ENCODE measurements at places on chromosomes 11 and 22. TPM values are rescaled to one million over a fixed set of nuclear protein-coding genes. Genes with fewer than 3 reads are reported as not detected.

GRCh38 chr11:44770401-44770800, 43.6 kb downstream of the TSPAN18 start:
- DNase-seq = no peak

- DNase-seq = peak; percentile 1
Measured at GRCh38 chr11:91947215-91947820, 277.3 kb upstream of the FAT3 start.

- DNase-seq = no peak
Measured at GRCh38 chr11:76279646-76280045, 73.3 kb upstream of the WNT11 start.

GRCh38 chr11:78420796-78421209, 3.2 kb upstream of the GAB2 start:
- DNase-seq = peak; percentile 14

- no peak for DNase-seq
Measured at GRCh38 chr11:279040-279965, 1.1 kb downstream of the NLRP6 start.

DNA sequence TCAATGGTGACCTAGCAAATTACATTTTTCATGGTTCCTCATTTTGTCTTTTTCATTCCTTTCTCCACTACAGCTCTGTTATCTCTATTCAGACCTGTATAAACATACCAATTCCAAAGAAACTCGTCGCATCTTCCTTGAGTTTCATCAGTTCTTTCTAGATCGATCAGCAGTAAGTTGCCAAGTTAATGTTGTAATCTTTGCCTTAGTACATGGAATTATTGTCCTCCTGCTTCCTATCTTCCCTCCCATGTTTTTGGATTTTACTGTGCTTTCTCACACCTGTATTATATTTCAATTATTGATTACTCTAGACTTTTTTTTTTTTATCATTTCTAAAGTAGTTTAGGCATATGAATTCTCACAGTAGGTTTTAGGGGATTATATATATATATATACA, 69.5 kb upstream of the GRIK4 start:
- DNase-seq = no peak

Gene KRTAP5-8
- total RNA-seq = not detected

GRCh38 chr11:96393753-96394348, 4.0 kb downstream of the JRKL start:
- DNase-seq = peak; percentile 53

DNA sequence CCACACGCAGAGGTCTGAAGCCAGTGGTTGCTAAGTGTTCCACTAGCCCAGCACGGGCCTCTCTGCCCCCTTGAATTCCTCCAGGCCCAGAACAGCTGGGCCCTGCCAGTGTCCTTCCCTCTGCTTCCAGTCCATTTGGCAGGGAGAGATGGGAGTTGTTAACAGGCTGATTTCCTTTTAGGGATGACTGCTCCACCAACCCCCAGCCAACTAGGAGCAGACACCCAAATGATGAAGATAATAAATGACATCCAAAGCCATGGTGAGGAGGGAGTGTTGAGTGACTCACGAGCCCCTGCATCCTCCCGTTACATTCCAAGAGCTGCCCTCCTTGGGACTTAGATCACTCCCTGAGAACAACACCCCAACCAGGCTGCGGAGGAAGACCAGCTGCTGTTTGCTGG, 20.6 kb downstream of the PARVA start:
- peak; percentile 99 for DNase-seq

DNA sequence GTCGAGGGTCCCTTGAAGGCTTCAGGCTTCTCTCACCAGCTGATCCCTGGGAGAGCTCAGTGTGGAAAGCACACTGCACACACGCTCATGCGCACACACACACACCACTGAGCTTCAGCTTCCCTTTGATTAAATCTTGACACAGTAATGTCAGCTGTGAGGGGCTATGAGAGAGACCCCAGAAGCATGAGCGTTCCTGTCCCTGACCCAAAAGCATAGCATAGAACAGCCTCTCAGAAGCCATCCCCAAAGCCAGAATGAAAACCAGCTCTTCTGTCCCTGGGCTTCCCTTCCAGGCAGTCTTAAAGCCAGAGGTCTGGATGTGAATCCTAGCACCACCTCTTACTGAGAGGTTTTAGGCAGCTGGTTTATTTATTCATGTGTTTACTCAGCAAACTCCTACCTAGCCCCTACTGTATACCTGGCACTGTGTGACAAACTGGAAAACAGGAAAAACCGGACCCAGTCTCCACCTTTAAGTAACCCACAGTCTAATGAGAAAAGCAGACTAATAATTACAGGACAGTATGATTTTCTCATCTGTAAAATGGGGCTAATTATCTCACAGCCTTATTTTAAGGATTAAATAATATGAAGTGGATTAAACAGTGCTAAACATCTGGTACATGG, 15.9 kb downstream of the GALNT18 start:
- no peak for DNase-seq

DNA sequence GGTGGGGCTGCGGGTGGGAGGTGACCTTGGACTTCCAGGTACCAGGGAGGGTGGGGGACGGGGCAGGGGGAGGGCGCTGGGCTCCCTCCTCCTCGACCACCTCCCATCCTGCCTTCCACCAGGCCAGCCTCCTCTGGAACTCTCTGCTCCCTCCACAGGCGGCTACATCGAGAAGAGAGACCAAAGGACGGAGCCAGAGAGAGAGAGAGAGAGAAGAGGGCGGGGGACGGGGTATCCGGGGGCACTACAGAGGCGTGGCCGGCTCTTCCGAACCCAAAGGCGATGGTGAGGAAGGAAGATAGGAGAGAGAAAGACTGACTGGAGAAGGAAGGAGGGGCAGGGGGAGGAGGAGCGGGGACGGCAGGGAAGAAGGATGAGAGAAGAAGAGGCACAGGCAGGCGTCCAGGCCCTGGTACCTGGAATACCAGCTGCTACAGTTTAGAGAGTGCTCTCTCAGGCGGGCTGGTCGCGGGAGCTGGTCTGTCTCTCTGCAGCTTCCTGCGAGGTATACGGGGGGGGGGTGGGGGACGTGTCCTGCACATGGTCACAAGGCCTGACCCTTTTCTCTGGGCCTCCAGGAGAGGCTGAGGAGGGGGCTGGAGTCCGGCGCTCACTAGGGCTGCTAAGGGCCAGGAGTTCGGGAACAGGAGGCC, 38.0 kb downstream of the IGSF9B start:
- no peak for DNase-seq

- DNase-seq = peak; percentile 17
Measured at GRCh38 chr11:18527512-18527911, 770 bp upstream of the TSG101 start.

- no peak for DNase-seq
Measured at GRCh38 chr22:48717076-48717810, 1110.4 kb downstream of the BRD1 start.

Gene MRE11
- 27.0 TPM for total RNA-seq

Gene RCOR2
- 2.1 TPM for total RNA-seq

Gene TUB
- 0.10 TPM for total RNA-seq

DNA sequence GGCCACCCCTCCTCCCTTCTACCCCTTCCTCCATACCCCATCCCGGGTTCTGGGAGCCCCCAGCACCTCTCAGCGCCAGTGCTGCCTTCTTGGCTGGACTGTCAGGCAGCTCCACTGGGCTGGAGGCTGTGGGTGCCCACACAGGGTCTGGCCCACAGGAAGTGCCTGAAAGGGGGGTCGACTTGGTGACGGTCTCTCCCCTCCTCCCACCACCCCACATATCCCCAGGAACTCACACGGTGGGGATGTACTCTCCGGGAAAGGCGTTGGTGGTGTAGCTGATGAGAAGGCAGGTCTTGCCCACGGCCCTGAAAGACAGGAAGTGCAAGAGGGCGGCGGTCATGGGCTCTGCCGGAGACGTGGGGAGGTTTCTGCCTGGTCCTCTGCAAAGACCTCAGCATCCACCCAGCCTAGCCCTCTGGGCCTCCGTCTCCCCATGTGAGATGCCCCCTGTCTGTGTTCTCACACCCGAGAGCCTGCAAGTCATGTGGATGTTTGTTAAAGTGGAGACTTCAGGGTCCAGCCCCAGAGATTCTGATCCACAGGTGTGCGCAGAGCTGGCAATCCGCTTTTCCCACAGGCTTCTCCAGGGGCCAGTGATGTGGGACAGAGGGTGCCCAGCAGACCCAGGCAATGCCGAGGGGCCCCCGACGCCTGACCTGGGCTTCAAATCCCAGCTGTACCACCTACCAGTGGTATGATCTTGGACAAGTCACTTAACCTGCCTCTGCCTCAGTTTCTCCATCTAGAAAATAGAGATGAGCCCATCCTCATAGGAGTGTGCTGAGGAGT, 2.5 kb downstream of the RAC2 start:
- no peak for DNase-seq

DNA sequence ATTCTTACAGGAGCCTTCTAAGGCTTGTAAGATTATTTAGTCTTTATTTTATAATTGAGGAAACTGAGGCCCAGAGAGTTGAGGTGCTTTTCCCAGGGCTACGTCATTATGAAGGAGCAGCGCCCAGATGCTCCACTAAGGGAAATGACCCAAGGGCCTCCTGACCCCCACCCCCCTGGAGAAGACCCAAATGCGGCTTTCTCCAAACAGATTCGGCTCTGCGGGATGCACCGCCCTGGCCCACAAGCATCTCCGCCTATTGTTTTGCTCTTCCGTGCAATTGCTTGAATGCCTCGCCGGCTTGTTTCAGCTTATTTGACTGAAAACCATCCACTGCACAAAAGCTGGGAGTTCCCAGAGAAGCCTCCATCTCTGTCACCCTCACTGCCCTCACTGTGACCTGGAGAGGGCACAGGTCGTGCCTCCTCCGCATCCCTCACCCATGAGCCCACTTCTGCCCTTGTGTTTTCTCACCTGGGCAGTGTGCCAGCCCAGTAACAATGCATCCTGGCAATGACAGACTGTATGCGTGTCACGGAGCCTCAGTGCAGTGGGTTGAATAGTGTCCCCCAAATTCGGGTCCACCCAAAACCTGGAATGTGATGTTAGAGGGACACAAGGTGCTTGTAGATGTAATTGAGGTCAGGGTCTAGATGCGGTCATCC, 790.2 kb downstream of the TBC1D22A start:
- no peak for DNase-seq

Gene TTLL1
- 5.0 TPM for total RNA-seq

- no peak for DNase-seq
Measured at GRCh38 chr11:78110830-78111229, 28.6 kb downstream of the ALG8 start.

DNA sequence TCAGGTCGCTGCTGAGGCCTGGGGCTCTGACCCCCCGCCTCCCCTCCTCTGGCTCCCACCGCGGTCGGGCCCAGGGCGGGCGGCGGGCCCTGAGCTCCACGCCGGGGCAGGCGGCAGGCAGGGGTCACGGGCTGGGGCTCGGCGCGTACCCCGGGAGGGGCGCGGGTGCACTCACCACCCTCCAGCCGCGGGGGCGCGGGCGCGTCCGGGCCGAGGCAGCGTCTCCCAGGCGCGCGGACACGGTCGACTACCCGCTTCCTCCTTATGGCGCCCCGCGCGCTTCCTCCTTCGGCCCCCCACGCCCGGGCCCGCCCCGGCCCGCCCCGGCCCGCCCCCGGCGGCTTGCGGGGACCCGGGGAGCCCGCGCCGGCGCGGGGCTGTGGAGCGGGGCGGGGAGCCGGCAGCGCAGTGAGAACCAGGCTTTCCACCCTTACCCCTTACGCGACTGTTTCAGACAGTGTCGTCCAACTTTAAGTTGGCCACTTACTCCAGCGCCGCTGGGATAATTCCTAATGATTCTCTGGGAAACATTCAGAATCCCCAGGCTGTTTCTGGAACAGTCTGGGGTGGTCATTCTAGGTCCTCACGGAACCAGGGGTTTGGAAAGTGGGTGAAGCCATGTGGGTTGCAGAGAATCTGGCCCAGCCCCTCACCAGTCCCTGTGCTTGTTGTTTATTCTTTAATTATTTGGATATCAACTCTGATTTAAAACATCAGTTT, at the start of gene BID:
Gene BID, minus strand, starts transcription at position 264 of the 720 bp plus-strand sequence. CDS start 24,353 bp downstream, outside the sequence.
- peak; percentile 25 for DNase-seq

Gene PLA2G3
- total RNA-seq = 0.12 TPM

Gene KCTD14
- total RNA-seq = 7.1 TPM

Gene DGCR6L
- total RNA-seq = 41.8 TPM

Gene MS4A12
- not detected for total RNA-seq

Gene VPREB3
- total RNA-seq = not detected

DNA sequence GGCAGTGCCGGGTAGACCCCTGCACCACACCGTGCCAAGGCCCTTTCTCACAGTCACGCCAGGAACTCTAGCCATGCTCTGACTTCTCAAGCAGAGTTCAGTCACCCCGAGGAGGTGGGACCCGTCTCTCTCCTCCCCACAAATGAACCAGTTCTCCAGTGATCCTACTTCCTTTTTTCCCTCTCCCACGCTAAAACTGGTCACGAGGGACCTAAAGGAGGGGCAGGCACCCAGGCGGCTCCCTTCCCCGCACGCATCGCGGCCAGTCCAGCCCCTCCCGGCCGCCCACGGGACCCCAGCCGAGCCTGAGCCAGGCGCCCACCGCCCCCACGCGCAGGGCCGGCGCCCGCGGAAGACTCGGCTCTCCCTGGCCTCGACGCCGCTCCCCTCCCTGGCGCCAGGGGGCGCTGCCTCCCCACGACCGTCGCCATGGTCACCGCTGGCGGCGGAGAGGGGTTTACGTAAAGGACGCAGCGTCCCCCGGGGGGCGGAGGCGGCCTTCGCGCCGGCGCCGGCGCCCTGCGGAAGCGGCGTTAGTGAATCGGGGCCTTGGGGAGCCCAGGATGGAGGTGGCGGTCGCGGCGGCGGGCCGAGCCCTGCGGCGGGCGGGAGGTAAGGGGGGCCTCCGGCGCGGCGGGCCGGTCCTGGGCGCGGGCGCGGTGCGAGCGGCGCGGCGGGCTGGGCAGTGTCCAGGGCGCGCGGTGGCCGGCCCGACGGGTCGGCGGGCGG, at the start of gene DAGLA:
Gene DAGLA, plus strand, starts transcription at position 499 of the 729 bp plus-strand sequence. CDS start 39,765 bp downstream, outside the sequence.
- DNase-seq = peak; percentile 59

- no peak for DNase-seq
Measured at GRCh38 chr11:90344546-90344945, 121.7 kb upstream of the CHORDC1 start.

DNA sequence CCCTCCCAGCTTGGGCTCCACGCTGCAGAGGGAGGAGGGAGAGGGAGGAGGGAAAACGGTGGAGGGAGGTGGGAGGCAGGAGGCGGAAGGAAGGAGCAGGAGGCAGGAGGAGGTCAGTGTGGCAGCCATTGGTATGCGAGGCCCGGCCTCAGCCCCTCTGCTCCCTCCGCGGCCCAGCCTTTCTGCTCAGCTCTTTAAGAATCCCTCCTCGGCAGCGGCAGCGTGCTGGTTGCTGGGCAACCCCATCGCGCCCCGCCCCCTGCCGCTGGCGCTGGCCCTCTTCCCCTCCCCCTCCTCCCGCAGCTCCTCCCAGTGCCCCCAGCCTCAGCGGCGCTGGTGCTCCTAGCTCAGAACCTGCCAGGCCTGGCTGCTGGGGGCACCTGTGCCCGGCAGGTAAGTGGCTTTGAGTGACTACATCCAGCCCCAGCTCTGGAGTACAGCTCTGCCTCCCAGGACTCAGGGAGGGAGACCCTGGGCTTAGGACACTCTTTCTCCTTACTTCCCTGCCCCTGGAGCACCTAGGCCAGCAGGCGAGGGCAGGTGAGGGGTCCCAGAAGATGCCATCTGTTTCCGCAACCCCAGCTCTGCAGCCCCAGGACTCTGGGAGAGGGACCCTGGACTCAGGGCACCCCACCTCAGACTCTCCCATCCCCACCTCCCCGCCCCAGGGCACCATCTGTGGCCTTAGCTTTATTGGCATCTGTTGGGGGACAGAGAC, 7.2 kb upstream of the FLRT1 start:
- no peak for DNase-seq

Gene F2
- not detected for total RNA-seq

Gene DMC1
- total RNA-seq = 0.20 TPM

All from RPMI7951 (cell line).